ENCODE measurements at places on chromosomes 6 and 20.

DNA sequence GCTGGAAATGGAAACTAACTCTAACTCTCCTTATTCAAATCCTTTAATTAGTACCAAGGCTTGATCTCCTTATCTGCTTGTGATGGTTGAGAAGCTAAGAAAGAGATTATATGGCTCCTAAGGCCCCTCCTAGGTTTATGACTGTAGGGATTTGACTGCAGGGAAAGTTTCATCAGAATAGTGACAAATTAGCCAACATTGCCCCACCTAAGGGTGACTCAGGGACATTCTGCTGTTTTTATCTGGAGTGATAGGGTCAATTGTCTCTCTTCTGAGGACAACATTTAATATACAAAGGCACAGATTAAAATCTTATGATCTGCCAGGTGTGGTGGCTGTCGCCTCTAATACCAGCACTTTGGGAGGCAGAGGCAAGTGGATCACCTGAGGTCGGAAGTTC lies 138.1 kb upstream of the MARCKS start:
- DNase-seq: no peak

GRCh38 chr6:26193467-26194328 lies 106.5 kb downstream of the HFE start:
- no peak for DNase-seq

DNA sequence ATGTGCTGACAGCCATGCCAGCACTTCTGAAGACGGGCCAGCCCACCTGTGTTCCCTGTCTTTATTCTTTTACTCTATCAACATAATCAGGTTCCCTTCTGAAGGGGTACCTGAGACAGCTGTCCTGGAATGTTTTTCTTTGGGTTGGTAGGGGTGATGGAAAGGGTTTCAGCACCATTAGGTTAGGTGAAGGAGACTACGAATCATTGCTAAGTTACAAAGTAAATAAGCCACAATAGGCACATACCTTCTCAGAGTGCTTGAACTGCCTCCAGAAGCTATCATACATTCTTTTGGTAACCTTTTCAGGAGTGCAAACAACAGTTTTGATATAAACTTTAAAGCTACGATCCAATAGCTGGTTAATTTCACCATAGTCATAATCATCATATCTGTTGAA lies 106.3 kb downstream of the SESN1 start:
- DNase-seq: no peak

- no peak for DNase-seq
These were observed 9.6 kb upstream of the CHD6 start for GRCh38 chr20:41627611-41628244.

GRCh38 chr6:75863001-75863400 lies 114.0 kb downstream of the MYO6 start:
- no peak for DNase-seq

DNA sequence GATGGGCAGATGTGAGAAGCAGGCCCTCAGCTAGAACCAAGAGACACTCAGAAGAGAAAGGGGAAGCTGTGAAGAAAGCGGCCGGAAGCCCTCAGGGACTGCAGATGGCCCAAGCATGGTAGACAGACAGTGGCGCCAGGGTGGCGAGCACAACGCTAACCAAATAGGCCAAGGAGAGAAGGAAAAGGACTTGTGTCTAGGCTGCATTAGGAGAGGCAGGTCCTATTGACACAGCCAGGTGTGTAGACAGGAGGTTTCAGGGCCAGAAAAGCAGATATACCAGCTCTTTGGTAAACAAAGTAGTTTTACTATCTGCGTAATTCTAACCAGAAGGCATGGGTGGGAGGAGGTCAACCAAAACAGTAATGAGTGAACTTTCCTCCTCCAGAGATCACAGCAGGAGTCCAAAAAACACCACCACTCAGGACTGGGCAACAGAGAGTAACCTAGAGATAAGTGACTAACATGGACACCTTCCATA lies 15.8 kb upstream of the MAP7 start:
- DNase-seq: peak; percentile 96

GRCh38 chr6:167211881-167212712 lies 54.3 kb upstream of the GPR31 start:
- DNase-seq: no peak

- DNase-seq: peak; percentile 71
These were observed 24.5 kb downstream of the MAPK14 start for GRCh38 chr6:36052097-36052496.

DNA sequence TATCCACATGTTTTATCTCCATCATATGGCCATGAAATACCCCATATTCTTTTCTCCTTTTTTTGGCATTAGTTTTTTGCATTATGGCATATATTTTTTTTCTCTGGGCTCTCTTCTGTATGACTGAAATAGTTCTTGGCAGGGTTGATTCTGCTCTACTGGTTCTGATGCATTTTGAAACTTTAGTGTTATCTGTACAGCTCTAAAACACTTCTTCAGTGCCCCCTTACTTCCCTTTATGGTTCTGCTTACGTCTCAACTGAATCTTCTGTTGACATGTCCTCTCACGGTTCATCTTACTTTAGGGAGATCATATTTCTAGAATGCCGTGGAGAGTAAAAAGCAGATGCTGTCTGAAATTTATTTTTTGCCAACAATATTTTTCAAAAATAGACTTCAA lies 23.2 kb upstream of the TXNDC5 start:
- DNase-seq: no peak

DNA sequence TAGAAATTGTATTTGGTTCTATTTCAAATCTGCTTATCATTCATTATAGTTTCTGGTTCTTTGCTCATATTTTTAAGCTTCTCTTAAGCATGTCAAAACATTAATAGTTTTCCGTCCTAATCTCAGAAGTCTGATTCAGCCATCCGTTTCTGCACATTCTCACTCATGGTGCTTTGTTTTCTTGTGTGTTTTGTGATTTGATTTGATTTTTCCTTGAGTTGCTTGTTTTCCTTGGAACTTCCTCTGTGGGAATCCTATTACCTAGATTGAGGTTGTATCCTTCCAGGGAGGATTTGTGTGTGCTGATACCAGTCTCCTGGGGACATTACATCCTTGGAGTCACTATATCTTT lies 7.9 kb downstream of the SNX9 start:
- no peak for DNase-seq

GRCh38 chr6:36724514-36725390 lies 27.1 kb downstream of the RAB44 start:
- peak; percentile 43 for DNase-seq

- no peak for DNase-seq
These were observed 121.6 kb downstream of the ADGRB3 start for GRCh38 chr6:68756454-68757375.

DNA sequence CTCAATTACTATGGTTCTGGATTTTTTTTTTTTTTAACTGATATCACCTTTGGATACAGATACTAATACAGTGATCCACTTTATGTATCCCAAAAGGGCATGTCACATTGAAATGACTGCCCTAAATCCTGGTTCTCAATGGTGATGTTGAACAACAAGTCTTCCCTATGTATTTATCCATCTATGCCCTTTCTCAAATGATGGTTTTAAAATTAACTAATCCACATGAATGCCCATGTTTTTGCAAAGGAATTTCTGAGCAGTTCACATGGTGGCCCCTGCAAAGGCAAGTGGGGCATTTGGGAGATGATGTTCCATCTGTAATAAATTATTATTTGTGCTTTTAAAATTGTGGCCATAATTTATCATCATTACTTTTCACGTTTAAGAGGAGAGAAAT lies 2.7 kb downstream of the ADGRB3 start:
- DNase-seq: no peak

- no peak for DNase-seq
These were observed 3.9 kb downstream of the CNPY3 start for GRCh38 chr6:42933205-42933604.

GRCh38 chr20:8209061-8209460 lies 77.0 kb downstream of the PLCB1 start:
- DNase-seq: no peak

DNA sequence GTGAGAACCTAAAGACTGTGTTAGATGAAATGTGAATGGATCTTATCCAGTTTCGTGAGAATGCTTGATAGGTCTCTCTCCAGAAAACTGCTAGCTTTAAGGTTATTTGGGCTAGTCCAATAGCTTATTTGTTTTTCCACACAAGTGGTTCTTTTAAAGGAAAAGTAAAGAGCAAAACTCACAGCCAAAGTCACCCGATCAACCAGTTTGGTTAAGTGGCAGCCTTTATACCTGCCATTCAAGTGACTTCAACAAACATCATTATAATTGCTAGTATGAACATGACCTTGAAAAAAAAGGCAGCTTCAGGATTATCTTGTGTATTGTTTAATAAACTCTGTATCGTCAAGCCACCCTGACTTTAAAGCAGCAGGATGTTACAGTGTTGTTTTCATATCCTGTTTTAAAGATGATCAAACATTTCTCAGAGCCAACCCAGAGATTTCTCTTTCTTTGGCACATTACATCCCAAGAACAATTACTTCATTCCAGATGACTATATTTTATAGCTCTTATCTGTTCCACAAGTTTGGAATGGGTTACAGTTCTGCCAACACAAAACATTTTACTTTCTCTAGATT lies 253.4 kb downstream of the EPHA7 start:
- peak; percentile 81 for DNase-seq

- peak; percentile 40 for DNase-seq
These were observed 14.8 kb downstream of the FAXC start for GRCh38 chr6:99334526-99335127.

DNA sequence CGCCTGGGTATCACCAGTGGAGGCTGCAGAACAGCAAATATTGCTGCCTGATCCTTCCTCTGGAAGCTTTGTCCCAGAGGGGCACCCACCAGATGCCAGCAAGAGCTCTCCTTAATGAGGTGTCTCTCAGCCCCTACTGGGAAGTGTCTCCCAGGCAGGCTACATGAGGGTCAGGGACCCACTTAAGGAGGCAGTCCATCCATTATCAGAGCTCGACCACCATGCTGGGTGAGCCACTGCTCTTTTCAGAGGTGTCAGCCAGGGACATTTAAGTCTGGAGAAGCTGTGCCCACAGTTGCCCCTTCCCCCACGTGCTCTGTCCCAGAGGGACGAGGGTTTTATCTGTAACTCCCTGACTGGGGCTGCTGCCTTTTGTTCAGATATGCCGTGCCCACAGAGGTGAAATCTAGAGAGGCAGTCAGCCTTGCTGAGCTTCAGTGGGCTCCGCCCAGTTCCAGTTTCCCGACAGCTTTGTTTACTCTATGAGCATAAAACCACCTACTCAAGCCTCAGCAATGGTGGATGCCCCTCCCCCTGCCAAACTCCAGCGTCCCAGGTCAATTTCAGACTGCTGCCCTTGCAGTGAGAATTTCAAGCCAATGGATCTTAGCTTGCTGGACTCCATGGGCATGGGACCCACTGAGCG lies 25.9 kb upstream of the AIG1 start:
- no peak for DNase-seq

- no peak for DNase-seq
These were observed 213.9 kb downstream of the PREX1 start for GRCh38 chr20:48613926-48614325.

DNA sequence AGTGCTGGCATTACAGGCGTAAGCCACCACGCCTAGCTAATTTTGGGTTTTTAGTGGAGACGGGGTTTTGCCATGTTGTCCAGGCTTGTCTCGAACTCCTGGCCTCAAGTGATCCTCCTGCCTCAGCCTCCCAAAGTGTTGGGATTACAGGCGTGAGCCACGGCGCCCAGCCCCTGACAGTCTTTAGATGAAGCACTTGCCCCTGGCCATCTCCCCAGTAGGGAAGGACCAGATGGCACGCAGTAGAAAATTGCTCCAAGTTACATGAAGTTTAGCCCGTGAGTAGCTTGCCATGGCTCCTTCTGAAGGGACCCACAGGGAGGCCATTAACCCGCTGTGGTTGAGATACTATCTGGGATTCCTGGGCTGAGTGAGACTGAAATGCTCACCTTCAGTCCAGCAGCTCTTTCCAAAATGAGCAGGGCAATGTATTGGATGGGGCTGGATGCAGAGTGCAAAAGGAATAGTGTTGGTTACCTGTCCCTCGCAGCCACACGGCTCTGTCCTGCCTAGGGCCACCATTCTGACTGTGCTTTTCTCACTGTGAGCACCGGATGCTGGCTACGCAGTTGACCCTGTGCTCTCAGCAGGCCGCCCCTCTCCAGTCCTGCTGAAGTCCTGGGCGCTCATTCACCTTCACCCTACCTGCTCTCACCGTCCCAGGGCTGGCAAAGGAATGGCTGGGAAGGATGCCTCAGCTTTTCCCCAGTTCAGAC lies 66.9 kb downstream of the EFCAB8 start:
- no peak for DNase-seq

DNA sequence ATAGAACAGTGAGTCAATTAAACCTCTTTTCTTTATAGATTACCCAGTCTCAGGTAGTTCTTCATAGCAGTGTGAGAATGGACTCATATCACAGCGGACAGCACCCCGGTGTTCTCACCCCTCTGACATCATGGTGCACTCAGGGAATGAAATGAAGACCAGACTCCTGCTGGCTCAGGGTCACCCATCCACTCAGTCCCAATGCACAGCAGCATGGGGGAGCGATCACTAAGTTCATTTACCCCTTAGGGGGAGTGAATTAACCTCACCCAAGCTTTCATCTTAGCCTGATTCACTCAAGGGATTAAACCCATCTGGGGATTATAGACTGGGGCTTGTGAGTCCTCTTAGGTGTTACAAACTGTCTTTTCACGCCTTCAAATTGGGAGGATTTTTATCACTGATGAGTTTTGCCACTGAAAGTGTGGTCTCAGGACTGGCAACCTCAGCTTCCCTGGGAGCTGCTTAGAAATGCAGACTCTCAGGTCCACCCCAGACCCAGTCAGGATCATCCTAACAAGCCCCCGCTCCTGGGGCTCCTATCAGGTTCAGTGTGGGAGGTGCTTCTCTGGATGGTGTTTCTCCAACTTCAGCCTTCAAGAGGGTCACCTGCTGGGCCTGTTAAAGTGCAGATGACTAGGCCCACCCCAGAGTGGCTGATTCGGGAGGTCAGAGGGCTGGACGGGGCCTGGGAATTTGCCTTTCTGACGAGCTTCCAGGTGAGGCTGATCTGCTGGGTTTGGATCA lies 44.3 kb upstream of the FRMD1 start:
- no peak for DNase-seq

GRCh38 chr6:168826726-168827585 lies 386.0 kb downstream of the SMOC2 start:
- DNase-seq: peak; percentile 15

- DNase-seq: no peak
These were observed 21.2 kb downstream of the TFAP2A start for GRCh38 chr6:10393544-10394225.

DNA sequence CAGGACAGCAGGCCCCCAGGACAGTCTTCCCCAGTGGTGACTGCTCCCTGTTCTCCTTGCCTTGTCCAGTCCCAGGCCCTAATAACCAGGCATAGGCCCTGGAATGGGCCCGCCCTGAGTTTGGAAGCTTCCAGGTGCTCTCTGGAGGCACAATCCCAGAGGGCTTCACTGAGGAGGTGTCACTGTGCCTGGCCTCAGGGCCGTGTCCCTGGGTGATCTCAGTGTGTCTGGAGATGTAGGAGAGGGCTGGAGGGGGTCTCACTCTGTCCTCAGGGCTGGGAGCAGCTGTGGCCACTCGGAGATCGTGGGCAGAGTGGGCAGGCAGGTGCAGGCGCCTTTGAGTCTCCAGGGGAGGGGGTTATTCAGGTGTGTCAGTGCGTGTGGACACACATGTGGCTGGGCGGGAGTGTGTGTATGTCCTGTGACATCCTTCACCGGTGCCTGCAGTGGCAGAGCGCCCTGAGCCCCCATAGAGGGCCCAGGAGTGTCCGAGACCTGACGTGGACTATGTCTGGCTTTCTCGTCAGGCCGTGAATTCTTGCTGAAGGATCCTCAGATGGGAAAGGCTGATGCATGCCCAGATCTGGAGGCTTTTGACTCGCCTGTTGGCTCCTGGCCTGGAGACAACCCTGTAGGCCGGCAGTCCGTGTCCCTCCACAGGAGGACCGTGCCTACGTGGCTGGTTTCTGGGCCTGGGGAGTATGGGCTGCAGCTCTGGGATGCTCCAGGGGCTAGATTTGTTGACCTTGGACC lies 5.5 kb upstream of the NPBWR2 start:
- no peak for DNase-seq
